ENCODE measurements at places on chromosomes 2 and 18. TPM values are rescaled to one million over a fixed set of nuclear protein-coding genes. Genes with fewer than 3 reads are reported as not detected.
A peak's percentile ranks its signal among the peaks of the same experiment; 100 is the strongest.

DNA sequence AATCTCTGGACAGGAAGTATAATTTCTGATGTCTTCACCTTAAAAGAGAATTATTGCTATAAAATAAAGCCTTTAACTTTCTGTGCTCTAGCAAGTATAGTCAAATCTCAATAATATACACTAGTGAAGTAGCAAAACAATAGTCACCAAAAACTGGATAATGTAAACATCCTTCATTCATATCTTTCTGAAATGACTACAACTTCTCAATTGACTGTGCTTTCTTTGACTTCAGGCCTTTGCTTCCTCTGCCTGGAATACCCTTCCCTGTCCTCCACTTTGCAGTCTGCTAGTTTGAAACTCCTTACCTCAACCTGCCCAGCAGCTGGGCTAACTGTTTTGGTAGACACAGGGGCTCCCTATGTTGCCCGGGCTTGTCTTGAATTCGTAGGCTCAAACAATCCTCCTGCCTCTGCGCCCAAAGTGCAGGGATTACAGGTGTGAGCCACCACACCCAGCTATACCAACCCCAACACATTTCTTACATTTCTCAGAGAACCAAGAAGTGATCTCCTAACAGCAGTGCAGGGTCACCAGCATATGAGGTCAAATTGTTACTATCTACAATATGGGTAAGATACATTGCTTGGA is 6.6 kb upstream of the PCBP1 start:
- no peak overlapping the region for H3K27ac ChIP-seq
- H3K36me3 ChIP-seq = peaks cover 61% of the 10 kb centered on the region
- DNase-seq = no peak
- H3K4me3 ChIP-seq = no peak overlapping the region

GRCh38 chr18:27750014-27750413 is 426.9 kb downstream of the CDH2 start:
- H3K27ac ChIP-seq = no peak overlapping the region
- H3K4me1 ChIP-seq = no peaks in the 10 kb centered on the region
- no peak overlapping the region for H3K4me3 ChIP-seq
- no peaks in the 10 kb centered on the region for H3K27me3 ChIP-seq
- no peaks in the 10 kb centered on the region for H3K36me3 ChIP-seq
- DNase-seq = peak; percentile 67

- no peaks in the 10 kb centered on the region for H3K27me3 ChIP-seq
- no peak overlapping the region for H3K27ac ChIP-seq
- H3K4me3 ChIP-seq = no peak overlapping the region
- no peaks in the 10 kb centered on the region for H3K36me3 ChIP-seq
Observed at GRCh38 chr2:45382744-45383143, 228.3 kb downstream of the SRBD1 start.

DNA sequence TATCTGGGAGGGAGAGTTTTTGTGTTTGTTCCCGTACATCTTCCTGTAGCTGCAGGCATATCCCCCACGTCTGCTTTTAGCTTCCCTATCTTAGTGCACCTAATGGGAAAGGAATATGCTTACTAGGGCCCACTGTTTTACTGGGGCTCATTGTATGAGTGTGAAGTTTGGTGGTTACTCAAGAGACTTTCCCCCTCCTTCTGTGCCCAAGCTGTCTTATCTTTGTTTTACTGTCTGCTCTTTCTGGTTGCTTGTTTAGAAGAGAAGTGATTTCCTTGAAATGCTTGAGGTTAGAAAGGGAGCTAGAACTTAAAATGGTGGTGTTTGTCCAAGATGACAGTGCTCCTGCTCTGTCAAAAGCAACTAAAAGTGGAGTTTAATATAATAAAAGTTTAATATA is 7.3 kb downstream of the PTH2R start:
- no peaks in the 10 kb centered on the region for H3K4me1 ChIP-seq
- no peaks in the 10 kb centered on the region for H3K27me3 ChIP-seq
- H3K36me3 ChIP-seq = no peaks in the 10 kb centered on the region
- no peak for DNase-seq

DNA sequence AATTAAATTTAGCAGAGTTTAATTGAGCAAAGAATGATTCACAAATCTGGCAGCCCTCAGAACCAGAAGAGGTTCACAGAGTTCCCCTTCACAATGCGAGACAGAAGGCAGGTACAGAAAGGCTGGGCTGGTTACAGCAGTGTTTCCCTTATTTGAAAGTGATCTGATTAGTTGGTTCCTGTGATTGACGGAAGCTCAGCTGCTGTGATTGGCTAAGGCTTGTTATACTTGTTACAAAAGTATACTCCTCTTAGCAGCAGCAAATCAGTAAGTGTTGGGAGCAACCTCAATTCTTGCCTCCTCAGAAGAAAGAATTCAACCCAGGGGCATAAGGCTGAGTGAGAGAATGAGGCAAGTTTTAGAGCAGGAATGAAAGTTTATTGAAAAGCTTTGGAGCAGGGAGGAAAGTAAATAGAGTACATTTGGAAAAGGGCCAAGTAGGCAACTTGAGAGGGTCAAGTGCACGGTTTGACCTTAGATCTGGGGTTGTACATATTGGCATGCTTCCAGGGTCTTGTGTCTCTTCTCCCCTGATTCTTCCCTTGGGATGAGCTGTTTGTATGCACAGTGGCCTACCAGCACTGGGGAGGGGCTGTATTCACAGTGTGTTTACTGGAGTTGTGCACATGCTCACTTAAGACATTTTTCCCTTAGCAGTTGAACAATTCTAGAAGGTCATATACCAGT is 431.8 kb upstream of the RAB12 start:
- DNase-seq = peak; percentile 20
- H3K4me1 ChIP-seq = peaks cover 7% of the 10 kb centered on the region
- no peak overlapping the region for H3K27ac ChIP-seq
- no peaks in the 10 kb centered on the region for H3K27me3 ChIP-seq

DNA sequence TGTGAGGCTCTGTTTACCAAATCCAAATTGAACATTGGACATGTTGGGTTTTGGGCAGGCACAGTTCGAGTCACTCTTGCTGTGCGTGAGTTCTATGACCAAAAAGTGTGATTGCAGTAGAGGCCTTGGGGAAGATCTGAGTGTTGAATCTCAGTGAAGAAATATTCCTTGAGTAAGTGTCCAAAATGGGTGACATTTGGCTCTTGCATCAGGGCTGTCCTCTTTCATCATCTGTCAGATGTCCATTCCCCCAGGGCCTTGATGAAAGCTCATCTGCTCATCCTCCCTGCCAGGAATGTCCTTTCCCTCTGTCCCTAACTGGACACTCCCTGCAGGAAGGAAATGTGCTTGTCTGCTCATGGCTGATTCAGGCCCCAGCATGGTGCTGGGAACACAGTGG is 6.4 kb upstream of the SFTPB start:
- no peaks in the 10 kb centered on the region for H3K27me3 ChIP-seq
- H3K36me3 ChIP-seq = no peaks in the 10 kb centered on the region
- no peak overlapping the region for H3K4me3 ChIP-seq
- H3K27ac ChIP-seq = no peak overlapping the region
- DNase-seq = no peak

GRCh38 chr2:236643480-236643879 is 73.9 kb downstream of the ACKR3 start:
- H3K4me1 ChIP-seq = peaks cover 17% of the 10 kb centered on the region
- no peak overlapping the region for H3K4me3 ChIP-seq
- H3K36me3 ChIP-seq = no peaks in the 10 kb centered on the region
- peaks cover 2% of the 10 kb centered on the region for H3K27me3 ChIP-seq
- no peak for DNase-seq
- H3K27ac ChIP-seq = peak overlapping the region; percentile 80

DNA sequence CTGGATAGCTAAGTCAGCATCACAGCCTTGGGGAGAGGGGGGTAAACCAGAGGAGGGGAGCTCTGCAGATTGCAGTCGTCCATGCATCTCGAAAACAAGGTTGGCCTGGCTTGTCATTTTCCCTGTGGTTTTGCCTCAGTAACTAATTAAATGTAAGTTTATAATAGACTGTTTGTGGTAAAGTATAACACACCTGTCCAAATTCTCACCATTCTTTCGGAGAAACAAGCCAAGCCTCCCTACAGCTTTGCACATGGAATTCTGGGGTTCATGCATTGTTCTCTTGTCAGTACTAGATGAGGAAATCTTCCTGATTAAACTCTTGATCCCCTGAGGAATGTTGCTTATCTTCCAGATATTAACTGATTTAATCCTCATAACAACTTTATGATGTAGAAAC is 1065.2 kb upstream of the FAM98A start:
- H3K27me3 ChIP-seq = no peaks in the 10 kb centered on the region
- no peak for DNase-seq
- H3K36me3 ChIP-seq = no peaks in the 10 kb centered on the region
- H3K4me3 ChIP-seq = no peak overlapping the region
- no peak overlapping the region for H3K27ac ChIP-seq

The VSNL1 gene
- total RNA-seq = 2.3 TPM

Measured in muscle of leg (tissue), 16 donors.